ENCODE measurements at places on chromosomes 5 and 9.

GRCh38 chr9:95065224-95065623 is 252.3 kb downstream of the FANCC start:
- no peak for DNase-seq

- DNase-seq, result no peak
Observed at GRCh38 chr9:89595646-89596045, 9.2 kb upstream of the GADD45G start.

GRCh38 chr9:136667940-136668760 is 5.4 kb downstream of the EGFL7 start:
- DNase-seq, result no peak

DNA sequence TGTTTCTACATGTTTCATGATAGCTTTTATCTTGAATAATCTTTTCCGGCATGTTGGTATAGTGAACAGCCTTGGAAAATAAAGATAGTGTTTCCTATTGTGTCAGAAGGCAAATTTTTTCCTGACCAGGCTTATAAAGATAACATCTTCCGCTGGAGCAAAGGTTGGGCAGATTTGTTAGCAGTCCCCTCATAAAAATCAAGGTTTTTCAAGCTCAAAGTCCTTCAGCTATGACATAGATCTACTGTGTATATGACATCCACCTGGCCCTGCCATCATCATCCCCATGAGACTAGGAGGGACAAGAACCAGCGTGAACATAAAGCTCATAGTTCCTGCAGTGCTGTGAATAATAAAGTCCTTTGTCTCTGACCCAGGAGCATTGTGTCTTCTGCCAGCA is 30.4 kb upstream of the OTULINL start:
- no peak for DNase-seq

DNA sequence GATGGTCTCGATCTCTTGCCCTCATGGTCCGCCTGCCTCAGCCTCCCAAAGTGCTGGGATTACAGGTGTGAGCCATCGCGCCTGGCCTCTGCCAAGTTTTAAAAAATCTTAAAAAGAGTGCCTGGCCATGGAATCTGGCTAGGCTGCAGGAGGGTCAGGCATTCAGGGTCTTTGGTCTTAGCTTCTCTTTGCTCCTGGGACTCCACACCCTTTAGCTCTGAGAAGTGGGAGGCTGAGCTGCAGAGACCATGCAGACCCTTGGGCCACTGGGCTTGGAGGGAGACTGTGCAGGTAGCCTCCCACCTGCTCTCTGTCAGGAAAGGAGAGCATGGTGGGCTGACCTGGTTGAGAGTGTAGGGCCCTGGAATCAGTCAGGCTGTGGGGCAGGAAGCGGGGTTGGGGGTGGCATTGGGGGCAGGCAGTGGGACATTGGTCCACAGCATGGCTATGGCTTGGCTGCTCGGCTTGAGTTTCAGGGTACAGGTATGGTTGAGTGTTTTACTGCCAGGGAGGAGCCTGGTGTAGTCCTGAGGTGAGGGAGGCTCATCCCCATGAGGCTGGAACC is 20.8 kb downstream of the PHF2 start:
- no peak for DNase-seq

DNA sequence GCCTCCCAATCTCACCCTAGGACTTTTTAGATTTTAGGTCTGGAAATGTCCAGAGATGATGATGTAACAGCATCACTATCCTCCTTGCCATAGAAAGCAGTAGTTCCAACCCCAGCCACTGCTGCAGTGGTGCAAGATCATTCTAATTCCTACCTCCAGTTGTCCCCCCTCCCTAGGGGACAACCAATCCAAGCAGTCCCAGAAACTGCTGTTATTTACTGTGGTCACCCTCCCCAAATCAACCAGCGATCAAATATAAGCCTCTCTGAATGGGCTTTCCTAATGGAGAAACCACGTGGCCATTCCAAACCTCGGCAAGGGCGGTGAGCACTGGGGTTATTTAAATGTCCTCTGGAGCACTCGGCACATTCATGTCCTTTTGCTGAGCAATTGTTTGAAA is 159.8 kb downstream of the SLF1 start:
- DNase-seq, result no peak
